ENCODE measurements at places on chromosomes 3 and 15. TPM values are rescaled to one million over a fixed set of nuclear protein-coding genes. Genes with fewer than 3 reads are reported as not detected.

DNA sequence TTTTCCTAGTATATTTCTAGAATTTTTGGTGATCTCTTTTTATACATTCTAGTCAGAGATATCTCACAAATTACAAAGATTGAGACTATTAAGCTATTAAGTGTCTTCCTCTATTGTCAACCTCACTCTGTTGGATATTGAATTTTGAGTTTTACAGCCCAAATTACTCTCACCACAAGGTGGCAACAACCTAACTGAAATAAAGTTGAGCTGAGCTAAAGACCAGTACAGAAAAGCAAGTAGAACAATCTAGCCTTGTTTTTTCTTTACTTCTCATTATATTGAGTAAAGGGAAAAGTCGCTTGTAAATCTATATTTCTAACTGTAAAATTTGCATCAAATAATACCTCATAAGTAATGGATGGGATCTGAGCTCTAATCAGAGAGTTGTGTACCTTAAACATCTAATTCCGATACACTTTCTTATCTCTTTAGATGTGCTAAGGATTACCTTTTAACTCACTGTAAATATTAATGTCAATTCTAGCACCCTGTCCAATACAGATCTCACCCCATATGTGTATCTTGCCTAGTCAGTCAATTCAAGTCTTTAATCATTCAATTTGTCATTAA lies 13.6 kb upstream of the COMMD2 start:
- peaks cover 32% of the 10 kb centered on the region for H3K27me3 ChIP-seq
- no peak for DNase-seq
- H3K36me3 ChIP-seq = no peaks in the 10 kb centered on the region

- H3K4me3 ChIP-seq = peak overlapping the region; percentile 83
- peaks cover 59% of the 10 kb centered on the region for H3K36me3 ChIP-seq
- no peak for DNase-seq
- H3K27me3 ChIP-seq = no peaks in the 10 kb centered on the region
- peaks cover 72% of the 10 kb centered on the region for H3K4me1 ChIP-seq
Observed at GRCh38 chr3:51393134-51393495, 2.0 kb downstream of the RBM15B start.

HRG gene
- not detected for total RNA-seq

KIF7 gene
- total RNA-seq = 0.15 TPM

DNA sequence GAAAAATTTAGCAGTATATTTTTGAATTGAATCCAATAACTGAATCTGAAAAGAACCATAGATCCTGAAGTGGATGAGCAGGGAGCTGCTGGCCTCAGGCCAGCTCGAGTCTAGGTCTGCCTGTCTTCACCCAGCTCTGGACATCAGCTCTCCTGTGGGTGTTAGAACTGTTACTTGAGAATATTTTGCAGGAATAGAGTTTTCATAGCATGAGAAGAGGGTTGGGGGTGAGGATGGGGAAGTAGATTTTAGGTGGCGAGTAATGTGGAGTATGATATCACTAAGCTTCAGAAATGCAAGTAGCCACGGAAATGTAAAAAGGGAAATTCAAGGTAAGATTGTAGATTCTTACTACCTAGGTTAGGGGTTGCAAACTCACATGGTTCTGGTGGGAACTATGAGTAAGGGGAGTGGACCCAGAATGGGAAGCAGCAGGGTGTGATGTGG lies 6.2 kb downstream of the RAB8B start:
- H3K36me3 ChIP-seq = peaks cover 57% of the 10 kb centered on the region
- H3K4me3 ChIP-seq = peak overlapping the region; percentile 2
- H3K27me3 ChIP-seq = no peaks in the 10 kb centered on the region
- DNase-seq = no peak
- peak overlapping the region; percentile 53 for H3K27ac ChIP-seq

- H3K4me1 ChIP-seq = no peaks in the 10 kb centered on the region
- H3K27me3 ChIP-seq = no peaks in the 10 kb centered on the region
- H3K27ac ChIP-seq = no peak overlapping the region
- no peak overlapping the region for H3K4me3 ChIP-seq
- peaks cover 7% of the 10 kb centered on the region for H3K36me3 ChIP-seq
Observed at GRCh38 chr3:44576613-44577012, 8.2 kb upstream of the ZNF660 start.

EFCC1 gene
- not detected for total RNA-seq

DNA sequence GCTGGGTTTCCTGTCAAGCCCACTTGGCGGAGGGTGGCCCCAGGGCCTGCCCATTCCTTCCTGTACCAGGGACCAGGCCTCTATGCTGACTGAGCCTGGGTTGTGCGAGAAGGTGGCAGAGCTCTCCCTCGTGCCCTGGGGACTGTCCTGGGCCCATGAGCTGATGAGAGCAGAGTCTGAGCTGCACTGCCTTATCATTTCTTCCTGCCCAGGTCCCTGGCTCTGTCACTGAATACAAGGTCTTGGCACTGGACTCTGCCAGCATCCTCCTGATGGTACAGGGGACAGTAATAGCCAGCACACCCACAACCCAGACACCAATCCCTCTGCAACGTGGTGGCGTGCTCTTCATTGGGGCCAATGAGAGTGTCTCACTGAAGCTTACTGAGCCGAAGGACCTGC lies 7.5 kb downstream of the MPI start:
- no peak overlapping the region for H3K4me3 ChIP-seq
- H3K27ac ChIP-seq = no peak overlapping the region
- peaks cover 55% of the 10 kb centered on the region for H3K4me1 ChIP-seq
- H3K36me3 ChIP-seq = peaks cover 73% of the 10 kb centered on the region

DNA sequence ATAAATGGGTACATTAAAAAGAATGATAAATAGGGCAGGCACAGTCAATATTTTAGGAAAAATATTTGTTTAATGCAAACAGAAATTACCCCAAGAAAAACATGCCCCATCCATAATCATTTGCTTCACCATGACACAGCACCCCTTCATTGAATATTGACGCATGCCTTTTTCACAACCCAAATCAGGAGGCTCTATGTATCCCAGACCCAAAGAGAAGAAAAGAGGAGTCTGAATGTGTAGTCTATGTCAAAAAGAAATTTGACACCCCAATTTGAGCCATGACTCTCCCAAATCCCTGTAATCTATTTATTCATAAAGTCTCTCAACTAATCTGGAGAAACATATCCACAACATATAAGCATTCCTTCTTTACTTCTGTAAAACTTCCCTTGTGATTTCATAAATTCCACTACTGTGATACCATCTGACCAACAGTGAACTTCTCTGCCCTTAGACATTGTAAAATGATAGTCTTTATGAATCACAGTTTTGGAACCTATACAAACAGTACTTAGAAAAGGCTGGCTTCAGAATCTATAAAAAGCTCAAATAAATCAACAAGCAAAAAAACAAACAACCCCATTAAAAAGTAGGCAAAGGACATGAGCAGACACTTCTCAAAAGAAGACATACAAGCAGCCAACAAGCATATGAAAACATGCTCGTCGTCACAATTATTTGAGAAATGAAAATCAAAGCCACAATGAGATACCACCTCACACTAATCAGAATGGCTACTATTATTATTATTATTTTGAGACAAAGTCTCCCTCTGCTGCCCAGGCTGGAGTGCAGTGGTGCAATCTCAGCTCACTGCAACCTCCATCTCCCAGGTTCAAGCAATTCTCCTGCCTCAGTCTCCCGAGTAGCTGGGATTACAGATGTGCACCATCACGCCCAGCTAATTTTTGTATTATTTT lies 53.4 kb upstream of the XRN1 start:
- H3K4me3 ChIP-seq = no peak overlapping the region
- no peaks in the 10 kb centered on the region for H3K4me1 ChIP-seq
- no peak overlapping the region for H3K27ac ChIP-seq
- DNase-seq = no peak

GOLGA6L9 gene
- total RNA-seq = 1.2 TPM

GRCh38 chr3:110708156-110708555 lies 363.5 kb upstream of the NECTIN3 start:
- H3K36me3 ChIP-seq = no peaks in the 10 kb centered on the region
- DNase-seq = no peak
- no peak overlapping the region for H3K27ac ChIP-seq

- no peak overlapping the region for H3K4me3 ChIP-seq
- peaks cover 44% of the 10 kb centered on the region for H3K36me3 ChIP-seq
- H3K4me1 ChIP-seq = peaks cover 54% of the 10 kb centered on the region
- DNase-seq = no peak
- H3K27me3 ChIP-seq = no peaks in the 10 kb centered on the region
Observed at GRCh38 chr3:152399374-152399773, 130.6 kb downstream of the MBNL1 start.

- no peaks in the 10 kb centered on the region for H3K36me3 ChIP-seq
- peaks cover 8% of the 10 kb centered on the region for H3K27me3 ChIP-seq
- H3K27ac ChIP-seq = no peak overlapping the region
- no peaks in the 10 kb centered on the region for H3K4me1 ChIP-seq
- H3K4me3 ChIP-seq = no peak overlapping the region
Observed at GRCh38 chr15:77603611-77604336, 28.9 kb downstream of the LINGO1 start.

GRCh38 chr15:98395974-98396610 lies 252.2 kb upstream of the IGF1R start:
- H3K4me1 ChIP-seq = no peaks in the 10 kb centered on the region
- DNase-seq = no peak
- no peak overlapping the region for H3K27ac ChIP-seq
- no peaks in the 10 kb centered on the region for H3K36me3 ChIP-seq

NR1I2 gene
- total RNA-seq = 0.20 TPM

- H3K4me3 ChIP-seq = peak overlapping the region; percentile 66
- peak; percentile 79 for DNase-seq
- peak overlapping the region; percentile 77 for H3K27ac ChIP-seq
- no peaks in the 10 kb centered on the region for H3K27me3 ChIP-seq
Observed at GRCh38 chr3:49671291-49672288, 2.6 kb upstream of the APEH start.

GRCh38 chr15:75661756-75662140 lies 14.0 kb downstream of the SNX33 start:
- no peak for DNase-seq
- H3K4me3 ChIP-seq = no peak overlapping the region
- peaks cover 8% of the 10 kb centered on the region for H3K4me1 ChIP-seq
- H3K36me3 ChIP-seq = no peaks in the 10 kb centered on the region

DNA sequence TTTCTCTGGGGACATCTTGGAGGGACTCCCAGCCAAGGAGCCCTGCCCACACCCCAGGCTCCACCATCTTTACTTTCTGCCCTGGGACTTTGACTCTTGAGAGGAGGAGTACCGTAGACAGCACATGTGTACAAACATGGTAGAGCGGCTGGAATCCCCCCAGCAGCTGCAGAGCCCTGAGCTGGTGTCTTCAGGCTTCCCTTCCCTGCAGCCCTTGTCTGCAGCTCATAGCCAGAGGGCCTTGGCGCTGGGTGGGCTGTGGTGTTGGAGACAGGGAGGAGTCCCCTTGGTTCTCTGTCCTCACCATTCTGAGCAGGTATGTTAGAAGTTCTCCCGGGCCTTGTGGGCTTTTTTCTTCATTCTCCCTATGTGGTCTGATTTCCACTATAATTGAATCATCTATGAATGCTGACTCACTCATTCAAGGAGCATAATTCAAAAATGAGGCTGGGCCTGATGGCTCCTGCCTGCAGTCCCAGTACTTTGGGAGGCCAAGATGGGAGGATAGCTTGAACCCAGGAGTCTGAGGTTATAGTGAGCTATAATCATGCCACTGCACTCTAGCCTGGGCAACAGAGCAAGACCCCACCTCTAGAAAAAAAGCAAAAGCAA lies 97.8 kb upstream of the MEF2A start:
- peaks cover 21% of the 10 kb centered on the region for H3K27me3 ChIP-seq
- no peak for DNase-seq
- no peak overlapping the region for H3K27ac ChIP-seq
- peaks cover 6% of the 10 kb centered on the region for H3K36me3 ChIP-seq
- H3K4me1 ChIP-seq = no peaks in the 10 kb centered on the region

ICE2 gene
- total RNA-seq = 60.4 TPM

DNA sequence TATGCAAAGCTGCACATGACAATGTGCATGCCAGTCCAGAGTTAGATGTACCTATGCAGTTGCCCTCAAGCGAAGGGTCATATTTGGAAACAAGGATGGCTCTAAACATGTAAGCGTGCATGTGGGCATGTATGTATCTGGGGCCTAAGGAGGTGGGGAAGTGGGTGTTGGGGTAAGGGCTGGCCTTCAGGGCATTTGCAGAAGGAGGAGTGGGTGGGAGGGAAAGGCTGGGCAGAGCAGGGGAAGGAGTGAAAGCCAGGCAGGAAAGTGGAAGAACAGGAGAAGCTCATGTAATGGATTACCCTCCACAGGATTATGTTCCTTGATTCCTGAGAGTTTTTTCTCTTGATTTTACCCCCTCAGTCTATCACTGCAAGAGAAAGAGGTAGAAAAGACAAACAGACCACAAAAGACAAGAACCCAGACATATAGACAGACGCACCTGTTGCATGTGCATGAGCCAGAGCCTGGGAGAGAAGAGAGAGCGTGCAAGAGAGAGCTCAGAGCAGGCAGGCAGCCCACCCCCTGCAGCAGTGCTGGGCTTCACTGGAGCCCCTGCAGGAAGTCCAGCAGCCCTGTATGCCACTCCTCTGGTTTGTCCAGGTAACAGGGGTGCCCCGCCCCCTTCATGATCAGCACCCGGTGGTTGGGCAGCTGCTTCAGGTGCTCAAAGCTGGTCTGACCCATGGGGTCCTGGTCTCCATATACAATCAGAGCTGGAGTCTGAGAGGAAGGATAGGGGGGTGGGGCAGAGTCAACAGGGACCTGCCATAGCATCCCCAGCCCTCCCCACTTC lies 1.8 kb upstream of the PCBP4 start:
- DNase-seq = no peak
- no peak overlapping the region for H3K27ac ChIP-seq
- H3K4me3 ChIP-seq = peak overlapping the region; percentile 57
- H3K4me1 ChIP-seq = peaks cover 41% of the 10 kb centered on the region
- H3K36me3 ChIP-seq = peaks cover 4% of the 10 kb centered on the region

KCNAB1 gene
- not detected for total RNA-seq

DNA sequence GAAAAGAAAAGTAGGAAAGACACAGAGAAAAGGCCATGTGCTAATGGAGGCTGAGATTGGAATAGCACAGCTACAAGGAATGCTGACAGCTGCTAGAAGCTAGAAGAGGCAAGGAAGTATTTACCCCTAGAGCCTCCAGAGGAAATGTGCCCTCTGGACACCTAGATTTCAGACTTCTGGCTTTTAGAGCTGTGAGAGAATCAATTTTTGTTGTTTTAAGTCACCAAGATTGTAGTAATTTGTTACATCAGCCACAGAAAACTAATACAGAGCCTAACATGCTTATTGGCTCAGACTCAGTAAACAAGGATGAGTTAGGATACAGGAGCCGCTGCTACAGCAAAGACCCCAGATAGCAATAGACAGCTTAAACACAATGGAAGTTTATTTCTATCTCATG lies 33.1 kb upstream of the GLCE start:
- no peak for DNase-seq
- no peaks in the 10 kb centered on the region for H3K36me3 ChIP-seq
- peaks cover 2% of the 10 kb centered on the region for H3K27me3 ChIP-seq
- H3K4me1 ChIP-seq = peaks cover 11% of the 10 kb centered on the region
- H3K27ac ChIP-seq = no peak overlapping the region

CFAP91 gene
- not detected for total RNA-seq

GOLGA8A gene
- 170 TPM for total RNA-seq

GRCh38 chr15:100616700-100617099 lies 14.3 kb downstream of the ASB7 start:
- H3K27ac ChIP-seq = no peak overlapping the region
- peaks cover 74% of the 10 kb centered on the region for H3K36me3 ChIP-seq
- peaks cover 5% of the 10 kb centered on the region for H3K4me1 ChIP-seq
- no peak overlapping the region for H3K4me3 ChIP-seq

CHRFAM7A gene
- 0.91 TPM for total RNA-seq

GRCh38 chr15:59296181-59296617 lies 76.5 kb downstream of the MYO1E start:
- H3K36me3 ChIP-seq = peaks cover 5% of the 10 kb centered on the region
- H3K27ac ChIP-seq = no peak overlapping the region
- H3K27me3 ChIP-seq = peaks cover 20% of the 10 kb centered on the region
- peaks cover 46% of the 10 kb centered on the region for H3K4me1 ChIP-seq

Data from activated CD4-positive, alpha-beta memory T cell treated with anti-CD3 and anti-CD28 coated beads, Interleukin-2, amount 10 ng/mL, durations not matched to agents 7 days and 5 days (primary cell).